ENCODE measurements at places on chromosomes 12 and 14.
A peak's percentile ranks its signal among the peaks of the same experiment; 100 is the strongest.

- DNase-seq, result no peak
Observed at GRCh38 chr14:32587461-32587860, 258.4 kb downstream of the AKAP6 start.

DNA sequence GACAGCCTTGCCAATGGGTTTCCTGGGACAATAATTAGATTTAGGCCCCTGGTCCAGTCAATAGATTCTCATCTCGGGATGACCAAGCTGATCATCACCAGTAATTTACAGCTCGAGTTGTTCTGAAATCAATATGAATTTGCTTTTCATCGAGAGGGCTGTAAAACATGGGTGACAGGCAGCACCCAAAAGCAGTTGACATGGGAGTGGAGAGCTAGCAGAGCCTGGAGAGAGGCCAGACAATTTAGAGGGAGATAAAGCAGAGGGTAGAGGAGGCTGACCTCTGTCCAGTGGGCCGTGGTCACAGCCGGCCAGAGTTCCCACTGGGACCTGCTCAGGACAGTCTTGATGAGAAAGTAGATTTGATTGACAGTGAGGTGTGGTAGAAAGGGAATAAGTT is 157.3 kb downstream of the ASCL4 start:
- no peak for DNase-seq

GRCh38 chr12:27595231-27595642 is 71.2 kb downstream of the PPFIBP1 start:
- DNase-seq, result no peak

- DNase-seq, result no peak
Observed at GRCh38 chr12:128339631-128340030, 72.7 kb downstream of the TMEM132C start.

DNA sequence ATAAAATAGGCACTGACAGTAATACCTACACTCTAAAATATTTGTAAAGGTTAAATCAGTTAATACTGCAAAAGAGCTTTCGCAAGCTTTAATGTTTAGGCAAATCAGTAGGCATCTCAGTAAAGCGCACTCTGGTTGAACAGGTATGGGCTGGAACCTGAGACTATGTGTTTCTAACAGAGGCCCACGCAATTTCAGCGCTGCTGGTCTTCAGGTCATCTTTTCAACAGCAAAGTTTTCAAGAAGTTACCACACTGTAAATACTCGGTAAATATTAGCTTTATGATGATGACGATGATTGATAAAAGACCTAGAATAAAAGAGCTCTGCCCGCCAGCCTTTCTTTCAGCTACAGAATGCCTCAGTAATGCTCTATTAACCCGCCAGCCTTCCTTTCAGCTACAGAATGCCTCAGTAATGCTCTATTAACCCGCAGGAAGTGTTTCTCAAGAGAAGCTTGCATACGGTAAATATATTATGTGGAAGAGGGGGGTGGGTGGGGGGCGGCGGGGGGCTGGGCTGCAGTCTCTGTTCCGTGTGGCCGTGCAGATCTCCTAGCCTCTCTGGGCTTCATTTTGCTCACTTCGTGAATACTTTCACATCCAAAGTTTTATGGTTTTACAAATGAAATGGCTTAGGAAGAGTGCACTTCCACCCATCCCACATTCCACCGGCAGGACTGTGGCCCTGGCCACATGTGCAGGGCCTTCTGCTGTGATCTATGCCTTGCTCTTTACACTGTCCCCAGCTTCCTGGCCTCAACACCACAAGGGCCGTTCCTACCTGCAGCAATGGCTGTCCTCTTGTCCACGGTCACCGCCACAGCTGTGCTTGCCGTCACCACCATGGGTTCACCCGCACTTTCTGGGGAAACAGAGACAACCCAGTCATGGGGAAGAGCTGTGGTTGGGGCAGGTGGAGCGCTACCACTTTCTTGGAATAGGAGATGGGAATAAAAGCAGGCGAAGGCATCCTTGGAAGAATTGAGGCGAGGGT is 19.9 kb downstream of the LRTM2 start:
- no peak for DNase-seq

- no peak for DNase-seq
Observed at GRCh38 chr12:86389949-86390348, 133.8 kb upstream of the MGAT4C start.

- DNase-seq, result no peak
Observed at GRCh38 chr14:74542056-74542685, 48.6 kb downstream of the ISCA2 start.

DNA sequence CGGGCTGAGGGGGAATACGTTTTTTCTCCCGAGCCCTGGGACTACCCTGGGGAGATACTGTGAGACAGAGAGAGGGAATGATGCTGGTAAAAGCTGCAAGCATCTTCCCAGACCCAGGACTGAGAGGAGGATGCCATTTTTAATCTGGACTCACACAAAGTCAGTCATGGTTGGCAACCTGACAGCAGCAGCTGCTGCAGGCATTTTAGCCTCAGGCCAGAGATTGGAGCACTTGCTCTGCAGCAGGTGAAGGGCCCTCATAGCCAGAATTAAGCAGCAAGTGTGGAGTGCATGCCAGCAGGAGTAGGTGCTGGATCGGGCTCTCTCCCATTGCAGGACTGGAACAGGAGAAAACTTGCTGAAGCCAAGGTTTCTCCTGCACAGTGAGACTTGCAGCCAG is 361.1 kb upstream of the CLEC14A start:
- DNase-seq, result no peak

- DNase-seq, result no peak
Observed at GRCh38 chr12:132285991-132286681, 43.3 kb downstream of the GALNT9 start.

- DNase-seq, result no peak
Observed at GRCh38 chr12:98780261-98780660, 135.2 kb downstream of the APAF1 start.

GRCh38 chr14:79011091-79011919 is 841.1 kb downstream of the NRXN3 start:
- no peak for DNase-seq

- no peak for DNase-seq
Observed at GRCh38 chr14:40981247-40981646, 625.4 kb upstream of the LRFN5 start.

DNA sequence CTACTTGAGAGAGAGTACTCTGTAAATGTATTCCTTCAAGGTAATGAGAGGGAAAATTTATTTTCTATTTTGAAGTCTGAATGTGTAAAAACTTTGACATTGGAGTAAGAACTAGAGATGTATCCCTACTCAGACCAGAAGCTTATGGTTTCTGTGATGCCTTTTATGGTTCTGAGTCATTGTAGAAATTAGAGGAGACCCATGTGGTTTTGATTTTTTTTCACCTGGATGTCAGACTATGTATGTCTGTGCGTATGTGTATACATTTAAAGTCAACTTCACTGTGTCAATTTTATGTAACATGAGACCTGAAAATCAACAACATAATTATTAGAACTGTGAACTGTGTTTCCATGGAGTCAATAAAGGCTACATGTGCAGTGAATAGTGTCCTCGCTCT is 302.0 kb downstream of the TRHDE start:
- no peak for DNase-seq

DNA sequence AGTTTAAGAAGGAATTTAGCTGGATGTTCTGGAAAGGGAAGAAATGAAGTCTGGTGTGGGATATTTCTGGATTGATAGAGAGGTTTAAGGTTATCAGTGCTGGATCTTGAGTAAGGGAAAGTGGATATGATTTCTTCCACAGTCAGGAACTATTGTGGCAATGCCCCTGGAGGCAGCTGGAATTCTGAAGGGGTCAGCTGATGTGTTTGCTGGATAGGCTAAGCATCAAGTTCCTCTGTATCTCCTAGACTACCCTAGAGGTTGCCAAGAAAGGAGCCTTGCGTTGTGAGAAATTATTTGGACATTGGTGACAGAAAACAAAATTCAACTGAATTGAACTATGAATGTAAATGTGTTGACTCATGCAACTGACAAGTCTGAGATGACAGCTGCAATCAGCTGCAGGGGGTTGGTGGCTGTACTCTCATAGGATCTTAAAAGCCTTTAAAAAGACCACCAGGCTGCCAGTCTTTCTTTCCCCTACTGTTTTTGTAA is 244.4 kb downstream of the ATXN7L3B start:
- no peak for DNase-seq

DNA sequence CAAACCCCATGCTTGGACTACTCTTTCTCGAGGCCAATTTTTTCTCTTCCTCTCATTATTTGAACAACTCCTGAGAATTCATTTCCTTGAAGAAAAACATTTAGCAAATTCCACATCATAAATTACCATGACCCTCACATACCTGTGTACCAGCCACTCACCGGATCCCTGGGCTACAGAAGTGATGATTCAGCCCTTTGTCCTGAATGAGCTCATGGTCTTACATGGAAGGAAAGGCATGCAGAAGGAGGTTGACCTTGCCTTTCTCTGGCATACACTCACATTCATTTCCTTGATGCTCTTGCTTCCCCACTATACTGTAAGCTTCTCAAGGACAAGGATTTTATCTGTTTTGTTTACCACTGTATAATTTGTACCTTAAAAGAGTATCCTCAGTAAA is 191.5 kb downstream of the SLC5A8 start:
- no peak for DNase-seq

- DNase-seq, result peak; percentile 38
Observed at GRCh38 chr14:104689109-104689880, at the start of gene INF2. TSS of gene INF2 (plus strand) at chr14:104689618. CDS start at chr14:104701366, 11,748 bp downstream.

- no peak for DNase-seq
Observed at GRCh38 chr12:81819991-81820633, 61.0 kb upstream of the PPFIA2 start.

DNA sequence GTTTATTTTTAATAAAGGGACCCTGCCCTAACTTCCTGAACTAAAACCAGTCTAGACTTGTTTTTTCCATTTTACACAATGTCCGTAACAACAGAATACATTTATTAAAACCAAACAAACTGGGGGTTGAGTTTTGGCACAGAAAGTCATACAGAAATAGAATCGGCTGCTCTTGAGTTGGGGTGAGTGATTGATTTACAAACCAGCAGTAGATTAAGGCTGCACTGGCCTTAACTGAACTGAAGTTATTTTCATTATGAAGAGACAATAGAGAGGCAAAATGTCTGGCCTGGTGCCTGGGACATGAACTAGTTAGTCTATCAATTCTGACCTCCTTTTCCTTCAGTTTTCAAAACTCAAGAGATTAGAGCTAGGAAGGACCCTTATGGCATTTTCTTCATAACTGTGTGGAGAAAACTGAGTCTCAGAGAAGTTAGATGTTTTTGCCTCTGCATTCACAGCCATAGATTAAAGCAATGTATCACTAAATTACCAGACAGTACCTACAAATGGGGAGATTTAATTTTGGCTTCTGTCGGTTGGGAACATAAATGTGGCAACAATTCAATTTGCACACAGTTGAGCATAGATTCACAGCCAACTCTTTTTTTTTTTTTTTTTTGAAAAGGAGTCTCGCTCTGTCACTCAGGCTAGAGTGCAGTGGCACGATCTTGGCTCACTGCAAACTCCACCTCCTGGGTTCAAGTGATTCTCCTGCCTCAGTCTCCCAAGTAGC is 19.8 kb upstream of the MGP start:
- no peak for DNase-seq

GRCh38 chr12:105064564-105065178 is 19.6 kb downstream of the ALDH1L2 start:
- DNase-seq, result no peak

- DNase-seq, result no peak
Observed at GRCh38 chr14:60649875-60650372, 647 bp upstream of the SIX1 start.

DNA sequence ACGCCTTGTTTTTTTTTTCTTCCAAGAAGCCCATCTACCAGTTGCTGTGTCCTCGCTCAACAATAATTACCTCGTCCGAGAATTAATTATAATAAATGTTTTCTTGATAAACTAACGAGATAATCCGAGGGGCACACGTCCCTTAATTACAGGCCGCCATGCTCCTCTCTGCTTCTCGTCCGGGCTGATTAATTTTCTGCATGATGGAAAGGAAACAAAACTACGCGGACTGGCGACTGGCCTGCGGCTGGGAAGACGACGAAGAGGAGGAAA is 2.2 kb downstream of the OTX2 start:
- no peak for DNase-seq

DNA sequence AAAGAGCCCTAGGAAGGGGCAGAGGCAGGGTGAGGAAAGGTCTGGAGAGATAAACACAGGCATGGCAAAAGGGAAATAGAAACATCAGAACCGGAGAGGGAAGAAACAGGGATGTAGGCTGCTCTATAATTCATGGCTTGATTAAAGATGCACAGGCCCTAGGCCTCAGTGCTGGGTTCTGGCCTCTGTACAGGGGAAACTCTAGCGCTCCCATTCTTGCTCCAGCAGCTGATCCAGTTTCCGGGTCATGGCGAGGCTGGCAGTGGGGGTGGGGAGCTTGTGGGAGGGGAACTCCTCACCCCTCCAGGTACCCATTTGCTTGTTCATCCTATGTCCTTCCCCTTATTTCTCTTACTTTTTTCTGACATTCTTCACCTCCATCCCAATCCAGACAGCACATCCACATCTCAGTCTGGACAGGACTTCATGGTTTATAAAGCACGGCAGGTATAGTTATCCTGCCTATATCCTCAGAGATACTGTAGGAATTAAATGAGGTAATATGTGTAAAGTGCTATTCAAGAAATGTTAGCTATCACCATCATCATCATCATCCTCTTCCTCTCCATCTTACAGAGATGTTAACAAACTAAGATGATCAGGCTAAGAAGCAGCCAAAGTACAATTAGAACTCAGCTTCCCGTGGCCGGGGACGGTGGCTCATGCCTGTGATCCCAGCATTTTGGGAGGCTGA is 8.0 kb upstream of the GPR84 start:
- DNase-seq, result no peak

DNA sequence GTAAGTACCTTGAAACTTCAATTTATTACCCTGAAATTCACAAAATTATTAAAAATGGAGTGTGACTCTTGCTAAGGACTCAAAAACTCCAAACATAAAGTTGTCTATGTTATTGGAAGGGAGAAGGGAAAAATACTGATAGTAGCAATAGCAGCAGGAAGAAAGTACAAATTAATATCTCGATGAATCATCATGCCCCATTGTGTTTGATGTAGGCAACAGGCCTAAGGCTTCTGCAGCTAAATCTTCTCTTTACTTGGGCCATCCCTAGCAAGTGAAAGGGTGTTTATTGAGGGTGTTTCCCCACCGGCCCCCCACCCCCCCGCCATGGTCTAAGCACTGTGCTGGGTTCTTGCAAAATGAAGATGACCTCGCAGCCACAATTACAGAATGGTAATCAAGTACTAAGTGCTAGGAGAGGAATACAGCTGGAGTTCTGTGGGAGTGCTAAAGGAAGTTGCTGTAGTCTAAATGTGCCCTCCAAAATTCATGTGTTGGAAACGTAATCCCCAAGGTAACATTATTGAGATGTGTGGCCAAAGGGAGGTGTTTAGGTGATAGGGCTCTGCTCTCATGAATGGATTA is 76.5 kb downstream of the SNAPC1 start:
- DNase-seq, result no peak
